ENCODE measurements at places on chromosomes 12 and 14.

- DNase-seq = no peak
Observed at GRCh38 chr14:53924753-53925152, 31.9 kb downstream of the BMP4 start.

DNA sequence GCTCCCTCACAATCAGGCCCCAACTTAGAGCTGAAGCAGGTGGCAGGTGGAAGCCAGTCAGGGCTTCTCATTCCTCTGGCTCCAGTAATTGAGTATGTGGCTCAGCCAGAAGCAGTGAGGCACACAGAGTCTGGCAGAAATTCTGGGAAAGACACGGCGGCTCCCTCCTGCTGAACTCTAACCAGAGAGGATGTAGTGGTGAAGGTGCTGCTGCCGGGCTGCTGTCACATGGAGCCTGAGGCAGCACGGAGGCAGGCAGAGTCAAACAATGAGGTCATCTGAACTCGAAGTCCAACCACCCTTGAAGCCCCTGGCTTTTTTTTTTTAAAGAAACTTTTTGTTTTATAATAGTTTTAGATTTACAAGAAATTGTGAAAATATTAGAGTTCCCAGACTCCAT is 33.4 kb upstream of the SMOC1 start:
- no peak for DNase-seq

- DNase-seq = no peak
Observed at GRCh38 chr14:61749867-61750266, 12.4 kb upstream of the SNAPC1 start.

- DNase-seq = no peak
Observed at GRCh38 chr12:83143950-83144349, 457.2 kb downstream of the TMTC2 start.

GRCh38 chr12:57874166-57875108 is 27.9 kb upstream of the CTDSP2 start:
- no peak for DNase-seq

- no peak for DNase-seq
Observed at GRCh38 chr12:115190010-115190770, 506.2 kb upstream of the TBX3 start.
